ENCODE measurements at places on chromosomes 4 and X.

GRCh38 chr4:4847011-4847410 is 12.5 kb upstream of the MSX1 start:
- no peak for DNase-seq

DNA sequence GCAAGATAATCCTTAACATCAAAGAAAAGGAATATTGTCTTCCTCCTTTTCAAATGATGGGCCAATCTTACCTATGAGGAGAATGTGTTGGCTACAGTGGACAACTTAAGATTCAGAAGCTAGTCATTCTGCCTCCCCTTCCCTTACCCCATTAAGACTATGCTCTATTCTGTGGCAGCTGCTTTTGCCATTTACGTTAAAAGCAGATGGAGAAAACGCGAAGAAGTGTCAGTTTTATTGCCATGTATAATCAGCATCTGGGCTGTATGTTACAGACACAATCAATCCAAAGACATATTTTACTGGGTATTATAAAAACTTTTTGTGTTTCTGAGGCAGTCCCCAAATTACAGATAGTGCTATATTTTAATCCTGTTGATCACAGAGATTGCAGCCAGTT is 196.1 kb upstream of the PACRGL start:
- DNase-seq: no peak

GRCh38 chrX:118495958-118496762 is 545 bp downstream of the DOCK11 start:
- DNase-seq: peak; percentile 61

DNA sequence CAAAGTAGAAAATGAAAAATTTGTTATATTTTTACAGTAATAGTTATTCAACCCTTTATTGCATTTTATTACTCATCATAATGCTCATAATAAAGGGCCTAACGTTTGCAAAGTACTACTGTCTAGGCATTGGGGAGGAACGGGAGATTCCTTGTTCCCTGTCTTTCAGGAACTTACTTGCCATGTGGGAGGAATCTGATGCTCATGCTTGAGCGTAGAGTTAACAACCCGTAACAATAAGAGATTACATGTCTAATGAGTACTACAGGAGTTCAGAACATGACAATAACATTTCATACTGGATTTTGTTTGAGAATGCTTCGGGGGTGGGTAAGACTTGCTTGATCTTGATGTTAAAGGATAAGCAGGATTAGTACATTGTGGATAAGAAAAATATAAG is 2.9 kb downstream of the CCSER1 start:
- DNase-seq: no peak

DNA sequence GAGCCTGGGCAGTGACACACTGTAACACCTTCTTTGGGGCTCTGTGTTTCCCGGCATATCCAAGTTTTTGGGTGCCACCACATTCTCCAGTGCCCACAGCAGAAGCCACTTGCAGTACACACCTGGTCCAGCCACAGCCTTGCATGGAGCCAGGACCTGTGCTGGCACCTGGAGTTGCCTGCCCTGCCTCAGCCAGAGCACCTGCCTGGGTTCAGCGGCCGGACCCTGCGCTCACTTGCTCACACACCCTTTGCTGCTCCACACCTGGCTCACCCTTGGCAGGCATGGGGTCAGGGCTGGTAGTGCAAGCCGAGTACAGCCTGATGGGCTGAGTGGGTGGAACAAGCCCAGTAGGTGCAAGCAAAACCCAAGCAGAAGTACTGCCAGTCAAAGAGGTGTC is 1511.1 kb downstream of the TECRL start:
- no peak for DNase-seq

GRCh38 chr4:41267997-41268396 is 11.3 kb downstream of the UCHL1 start:
- no peak for DNase-seq

GRCh38 chrX:145727476-145727875 is 90.2 kb upstream of the SLITRK2 start:
- DNase-seq: no peak

DNA sequence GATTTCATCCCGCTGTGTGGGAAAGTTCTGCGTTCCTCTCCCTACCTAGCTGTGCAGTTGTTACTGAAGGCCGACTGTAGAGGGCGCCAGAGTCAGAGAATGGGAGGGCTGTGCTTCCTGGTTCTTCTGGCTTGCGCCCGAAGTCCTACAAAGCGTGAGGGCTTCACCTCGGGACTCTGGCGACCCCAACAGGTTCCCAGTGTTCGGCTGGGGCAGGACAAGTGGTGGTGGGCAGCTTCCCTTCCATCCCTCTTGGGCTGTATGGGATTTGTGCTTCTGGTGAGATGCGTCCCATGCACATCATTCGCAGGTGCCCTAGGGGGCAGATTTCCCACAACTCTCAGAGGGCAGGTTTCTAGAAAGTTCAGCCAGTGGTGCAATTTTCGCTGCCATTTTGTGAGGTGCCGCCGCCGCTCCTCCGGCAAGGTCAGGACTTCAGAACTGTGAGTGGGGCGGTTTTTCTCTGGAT is 27.3 kb downstream of the CT45A1 start:
- peak; percentile 46 for DNase-seq

DNA sequence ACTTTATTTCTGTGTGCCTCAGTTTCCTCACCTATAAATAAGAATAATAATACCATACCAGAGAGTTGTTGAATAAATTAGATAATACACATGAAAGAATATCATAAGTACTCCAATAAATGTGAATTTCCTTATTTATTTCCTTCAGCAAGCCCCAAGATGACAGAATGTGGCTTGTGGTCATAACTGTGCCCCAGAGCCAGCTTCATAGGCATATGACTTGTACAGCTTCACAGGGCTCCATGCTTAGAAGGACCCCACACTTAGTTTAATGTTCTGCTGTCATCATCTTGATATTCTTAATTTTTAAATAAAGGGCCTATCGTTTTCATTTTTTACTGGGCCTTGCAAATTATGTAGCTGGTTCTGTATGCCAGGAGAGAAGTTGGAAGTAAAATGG is 25.3 kb downstream of the VSIG4 start:
- DNase-seq: no peak

GRCh38 chrX:41515376-41515775 is 68.2 kb downstream of the NYX start:
- DNase-seq: no peak

GRCh38 chr4:184474263-184475095 is at the start of gene IRF2:
Gene IRF2 (minus strand): TSS chr4:184474550. CDS start chr4:184429064, 45,486 bp downstream.
- DNase-seq: peak; percentile 95

GRCh38 chr4:82561786-82562563 is at the start of gene TMEM150C:
Gene TMEM150C (minus strand): TSS chr4:82561988. CDS start chr4:82504657, 57,331 bp downstream.
- peak; percentile 44 for DNase-seq

DNA sequence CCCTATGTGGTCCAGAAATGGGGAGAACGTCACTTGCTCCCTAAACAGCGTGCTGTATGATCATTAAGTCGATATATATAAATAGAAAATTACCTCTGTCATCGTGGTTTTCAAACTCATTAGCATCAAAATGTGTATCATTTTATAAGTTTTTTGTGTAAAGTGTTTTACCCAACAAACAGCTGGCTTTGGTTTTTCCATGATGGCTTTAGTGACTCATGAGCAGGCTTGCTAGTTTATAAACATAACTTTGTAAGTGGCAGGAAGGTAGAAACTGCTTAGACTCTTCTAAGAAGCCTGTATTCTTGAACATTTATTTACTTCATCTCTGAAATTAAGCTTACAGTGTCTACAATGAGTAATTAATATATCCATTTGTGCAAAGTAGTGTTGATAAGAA is 108.4 kb upstream of the DIPK2B start:
- peak; percentile 36 for DNase-seq

GRCh38 chr4:43048570-43048969 is 156.1 kb downstream of the GRXCR1 start:
- DNase-seq: peak; percentile 3

GRCh38 chr4:41329361-41329760 is 72.6 kb downstream of the UCHL1 start:
- no peak for DNase-seq

GRCh38 chrX:69022430-69022829 is 142.8 kb downstream of the PJA1 start:
- DNase-seq: no peak

- peak; percentile 14 for DNase-seq
Observed at GRCh38 chr4:158814636-158815330, 46.0 kb downstream of the FNIP2 start.

- DNase-seq: no peak
Observed at GRCh38 chrX:40964633-40965586, 120.3 kb upstream of the USP9X start.

DNA sequence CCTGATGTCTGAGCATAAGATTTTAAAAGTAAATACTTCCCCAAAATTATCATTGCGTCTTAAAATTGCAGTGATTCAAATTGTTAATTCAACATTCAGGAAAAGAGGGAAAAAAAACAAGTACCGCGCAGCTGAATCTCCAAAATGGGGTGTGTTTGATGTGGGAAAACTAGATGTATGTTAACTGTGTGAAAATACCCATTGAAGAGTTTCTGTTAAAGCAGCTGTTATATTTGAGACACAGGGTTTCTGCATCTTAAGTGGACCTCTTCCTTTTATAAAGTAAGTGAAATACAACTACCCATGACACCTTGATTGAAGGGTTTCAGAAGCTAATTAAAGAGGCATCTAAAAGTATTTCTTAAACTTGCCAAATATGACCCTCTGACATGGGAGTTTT is 1186.1 kb downstream of the NLGN4X start:
- DNase-seq: no peak

DNA sequence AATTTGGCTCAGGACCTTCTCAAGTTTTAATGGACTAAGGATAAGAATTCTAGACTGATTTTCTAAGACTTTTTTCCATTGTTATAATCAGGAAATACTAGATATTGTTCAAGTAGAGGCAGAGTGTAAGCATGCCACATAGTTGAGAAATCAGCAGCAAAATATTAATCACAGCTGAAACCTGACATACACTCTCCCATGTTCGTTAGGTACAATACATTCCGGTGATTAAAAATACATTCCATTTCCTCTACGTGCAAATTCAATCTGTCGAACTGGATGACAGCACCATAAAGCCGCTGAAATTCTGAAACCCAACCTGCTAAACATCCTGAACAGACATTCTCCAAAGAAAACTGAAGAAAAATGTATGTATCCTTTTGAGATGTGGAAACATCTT is 587.6 kb upstream of the DIPK2B start:
- no peak for DNase-seq

GRCh38 chrX:29215251-29215650 is 628.0 kb downstream of the IL1RAPL1 start:
- DNase-seq: peak; percentile 3

DNA sequence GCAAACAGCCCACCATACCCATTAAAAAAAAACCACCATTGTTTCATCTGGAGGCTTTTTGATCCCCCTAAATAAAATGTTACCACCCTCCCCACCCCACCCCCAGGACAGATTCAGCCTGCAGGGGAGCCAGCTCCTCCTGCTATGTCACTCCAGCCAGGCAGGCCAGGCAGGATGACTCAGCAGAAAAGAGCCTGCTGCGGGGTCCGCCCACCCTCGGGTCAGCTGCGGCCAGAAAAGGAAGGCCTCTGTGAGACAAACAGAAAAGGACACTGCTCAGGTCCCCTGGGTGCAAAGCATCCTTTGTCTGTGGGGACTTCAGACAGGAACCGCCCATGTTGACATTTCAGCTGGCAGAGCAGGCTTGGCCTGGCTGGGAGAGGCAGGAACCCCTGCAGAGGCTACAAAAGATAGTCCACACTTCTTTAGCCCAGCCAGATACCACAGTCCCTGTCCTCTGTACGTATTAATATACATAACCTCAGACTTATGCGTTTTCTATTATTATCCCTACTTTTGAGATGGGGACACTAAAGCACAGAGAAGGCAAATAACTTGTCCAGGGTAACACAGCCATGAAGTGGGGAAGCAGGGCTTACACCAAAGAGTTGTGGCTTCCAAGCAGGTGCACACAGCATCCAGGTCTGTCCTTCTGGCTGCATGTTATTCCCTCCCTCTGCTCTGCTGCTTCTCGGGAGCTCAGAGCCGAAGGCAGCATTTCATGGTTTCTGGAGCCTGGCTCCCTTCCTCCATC is 147.7 kb downstream of the CPEB2 start:
- DNase-seq: peak; percentile 72

DNA sequence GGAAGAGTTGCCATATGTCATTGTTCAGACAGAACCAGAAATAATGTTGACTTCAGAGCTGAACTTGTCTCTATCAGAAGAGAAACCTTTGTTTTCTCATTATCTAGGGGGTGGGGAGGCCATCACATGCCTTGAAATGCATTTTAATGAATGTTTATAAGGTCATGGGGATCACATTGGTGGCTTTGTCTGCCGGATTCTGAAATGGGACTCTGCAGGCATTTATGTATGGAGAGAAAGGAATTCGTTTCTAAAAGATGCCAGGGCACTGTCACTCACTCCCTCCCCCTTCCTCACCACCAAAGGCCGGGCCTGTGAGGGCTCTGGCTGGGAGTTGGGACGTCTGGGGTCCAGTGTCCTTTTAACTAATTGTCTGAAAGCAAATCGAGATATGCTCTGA is 102.2 kb downstream of the MAMLD1 start:
- no peak for DNase-seq

DNA sequence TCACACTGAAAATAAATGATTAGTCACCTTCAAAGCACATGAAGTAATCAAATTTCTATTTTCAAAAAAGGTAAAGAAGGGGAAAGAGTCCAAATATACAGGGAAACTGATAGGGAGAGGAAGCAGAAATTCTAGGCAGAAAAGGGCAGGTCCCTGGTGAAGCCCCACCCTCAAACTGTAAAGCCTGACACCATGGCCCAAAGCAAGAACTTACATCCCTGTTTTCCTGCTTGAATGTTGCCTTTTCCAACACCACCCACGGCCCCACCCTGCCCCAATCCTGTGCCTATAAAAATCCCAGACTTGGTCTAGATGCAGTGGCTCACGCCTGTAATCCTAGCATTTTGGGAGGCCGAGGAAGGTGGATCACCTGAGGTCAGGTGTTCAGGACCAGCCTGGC is 361.8 kb downstream of the PPP3CA start:
- no peak for DNase-seq

DNA sequence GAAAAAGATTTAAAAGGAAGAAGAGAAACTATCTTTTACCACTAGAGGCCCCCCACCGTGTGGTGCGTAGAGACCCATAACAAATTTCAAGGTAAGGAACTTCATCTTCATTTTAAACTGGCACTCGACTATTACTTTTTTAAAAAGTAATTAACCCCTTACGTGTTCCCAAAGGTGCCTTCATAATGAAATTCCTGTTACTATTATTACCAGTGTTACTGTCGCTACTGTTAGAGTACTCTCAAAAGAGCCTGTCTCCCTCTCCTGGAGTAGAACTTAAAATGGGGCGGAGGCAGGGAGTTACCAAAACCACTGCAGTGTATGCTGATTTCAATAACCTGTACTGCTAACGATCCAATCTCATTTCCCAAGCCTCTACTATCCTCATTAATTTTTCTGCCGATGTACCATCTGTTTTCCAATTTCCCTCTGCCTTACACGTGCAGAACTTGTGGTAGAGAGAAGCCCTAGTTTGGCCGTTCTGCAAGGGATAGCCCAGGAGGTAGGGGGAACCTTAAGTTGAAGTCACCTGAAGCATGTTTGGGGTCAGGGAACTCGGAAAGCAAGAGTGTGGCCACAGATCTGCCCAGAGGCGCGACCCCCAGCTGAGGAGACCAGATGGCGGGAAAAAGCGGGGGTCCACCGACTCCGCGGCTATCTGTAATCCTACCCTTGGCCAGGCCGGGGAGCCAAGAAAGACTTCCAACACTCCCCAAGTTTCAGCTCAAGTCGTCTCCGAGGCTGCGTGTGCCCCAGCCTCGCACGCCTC is 720 bp upstream of the STK26 start:
- no peak for DNase-seq

All from ELR (cell line).